Naive thymus-derived CD8-positive, alpha-beta T cell (primary cell): ENCODE measurements at places on chromosomes 6 and 20. TPM values are rescaled to one million over a fixed set of nuclear protein-coding genes. Genes with fewer than 3 reads are reported as not detected.

DNA sequence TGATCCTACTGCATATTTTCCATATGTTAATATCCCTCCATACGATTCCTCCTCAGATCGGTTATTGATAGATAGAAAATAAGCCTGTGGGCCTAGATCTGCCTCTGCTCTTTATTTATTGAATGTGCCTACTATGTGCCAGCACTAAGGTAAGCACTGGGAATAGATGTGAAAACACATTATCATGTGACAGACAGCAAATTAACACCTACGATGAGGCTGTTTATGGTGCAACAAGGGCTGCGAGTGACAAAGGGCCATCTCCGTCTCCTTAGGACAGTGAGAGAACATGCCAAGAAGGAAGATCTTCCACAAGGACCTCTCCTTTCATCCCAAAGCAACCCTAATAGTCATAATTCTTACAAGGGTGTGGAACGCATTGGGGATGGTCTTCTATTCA is 90.5 kb downstream of the MYB start:
- peaks cover 2% of the 10 kb centered on the region for H3K27me3 ChIP-seq
- H3K4me3 ChIP-seq = no peak overlapping the region
- DNase-seq = no peak
- H3K36me3 ChIP-seq = peaks cover 3% of the 10 kb centered on the region

- peaks cover 5% of the 10 kb centered on the region for H3K4me1 ChIP-seq
- no peak for DNase-seq
- H3K27me3 ChIP-seq = no peaks in the 10 kb centered on the region
Measured at GRCh38 chr6:106279179-106279578, 46.4 kb downstream of the ATG5 start.

DNA sequence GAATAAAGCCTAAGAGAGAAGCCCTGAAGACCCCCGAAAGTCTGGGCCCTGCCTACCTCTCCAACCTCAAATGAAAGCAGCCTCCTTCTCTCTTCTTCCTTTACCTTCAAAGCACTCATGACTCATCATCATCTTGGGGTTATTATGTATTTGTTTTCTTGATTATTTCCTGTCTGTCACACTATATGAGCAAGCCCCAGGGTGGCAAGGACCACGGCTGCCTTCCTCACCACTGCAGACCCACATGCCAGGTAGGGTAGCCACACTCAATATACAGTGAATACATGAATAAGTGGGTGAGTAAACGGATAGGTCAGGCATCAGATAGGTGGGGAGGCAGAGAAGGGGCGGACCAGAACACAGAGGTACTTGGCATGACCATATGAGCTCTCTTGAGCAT is 8.8 kb downstream of the WFDC3 start:
- peak overlapping the region; percentile 32 for H3K27ac ChIP-seq
- H3K27me3 ChIP-seq = no peaks in the 10 kb centered on the region
- peaks cover 2% of the 10 kb centered on the region for H3K4me1 ChIP-seq
- no peaks in the 10 kb centered on the region for H3K36me3 ChIP-seq

DNA sequence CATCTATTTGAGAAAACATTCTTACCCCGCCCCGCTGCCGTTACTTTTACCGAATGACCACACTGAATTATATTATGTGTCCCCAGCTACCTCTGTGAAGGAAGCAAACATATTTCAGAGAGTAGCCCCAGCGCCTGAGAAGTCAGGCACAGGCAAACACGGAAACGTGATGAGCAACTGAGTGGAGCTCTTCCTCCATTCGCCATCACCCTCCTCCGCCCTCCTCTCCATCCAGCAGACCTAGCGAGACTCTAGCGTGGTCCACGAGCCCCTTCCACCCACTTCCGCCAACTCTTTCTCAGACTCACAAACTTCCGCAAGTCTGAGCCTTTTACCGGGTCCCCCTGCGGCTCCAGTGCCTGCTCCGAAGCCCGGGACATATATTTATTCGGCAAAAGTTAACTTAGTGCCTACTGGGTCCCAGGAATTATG is 582 bp downstream of the SNRPB start:
- peaks cover 38% of the 10 kb centered on the region for H3K4me1 ChIP-seq
- H3K27me3 ChIP-seq = no peaks in the 10 kb centered on the region
- H3K27ac ChIP-seq = peak overlapping the region; percentile 99
- DNase-seq = peak; percentile 63
- peaks cover 6% of the 10 kb centered on the region for H3K36me3 ChIP-seq

DNA sequence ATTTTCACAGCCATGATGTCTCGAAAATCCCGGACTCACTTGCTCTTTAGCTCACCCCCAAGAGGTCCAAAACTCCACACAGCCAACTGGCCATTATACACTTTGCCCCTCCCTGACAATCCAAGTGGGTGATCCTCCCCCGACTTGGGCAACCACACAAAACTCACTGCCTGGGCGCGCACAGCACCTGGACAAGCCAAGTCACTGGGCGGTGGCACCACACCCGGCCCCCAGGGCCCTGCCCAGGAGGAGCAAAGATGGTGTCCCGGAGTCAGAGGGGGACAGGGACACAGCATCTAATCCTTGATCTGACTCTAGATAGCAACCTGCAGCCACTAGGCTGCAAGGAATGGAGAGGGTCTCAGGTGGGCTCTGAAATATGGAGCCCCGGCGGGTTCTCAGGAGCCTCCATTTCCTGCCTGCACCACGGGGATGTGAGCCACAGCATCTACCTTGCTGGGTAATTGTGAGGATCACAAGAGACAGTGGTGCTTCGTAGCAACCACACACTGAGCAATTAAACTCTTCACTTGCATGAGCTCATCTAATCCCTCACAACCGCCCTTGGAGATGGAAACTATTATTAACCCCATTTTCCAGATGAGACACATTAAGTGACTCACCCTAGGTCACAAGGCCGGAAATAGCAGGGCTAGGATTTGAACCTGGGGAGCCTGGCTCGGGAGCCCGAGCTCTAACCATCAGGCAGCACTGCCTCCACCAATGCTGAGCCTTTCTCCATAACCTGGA is 66.6 kb downstream of the BMP7 start:
- no peak overlapping the region for H3K27ac ChIP-seq
- H3K27me3 ChIP-seq = peaks cover 19% of the 10 kb centered on the region
- no peak for DNase-seq
- no peaks in the 10 kb centered on the region for H3K36me3 ChIP-seq

DNA sequence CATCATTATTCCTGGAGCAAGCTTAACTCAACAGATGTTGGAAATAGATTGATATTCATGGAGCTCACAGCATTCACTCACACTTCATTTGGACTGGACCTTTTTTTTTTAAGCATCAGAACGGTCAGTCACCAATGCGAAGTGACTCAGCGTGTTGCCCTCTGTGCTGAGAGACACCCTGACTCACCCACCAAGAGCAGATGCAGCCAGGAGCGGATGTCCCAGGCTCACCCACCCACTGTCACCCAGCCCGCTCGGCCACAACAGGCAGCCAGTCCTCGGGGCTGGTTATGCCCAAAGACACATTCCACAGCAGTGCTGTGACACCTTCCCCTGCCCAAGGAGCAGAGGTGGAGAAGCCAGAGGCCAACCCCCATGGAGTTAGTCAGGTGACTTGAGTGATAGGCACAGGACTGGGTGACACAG is 15.7 kb downstream of the RNASET2 start:
- H3K27ac ChIP-seq = no peak overlapping the region
- H3K27me3 ChIP-seq = no peaks in the 10 kb centered on the region

DNA sequence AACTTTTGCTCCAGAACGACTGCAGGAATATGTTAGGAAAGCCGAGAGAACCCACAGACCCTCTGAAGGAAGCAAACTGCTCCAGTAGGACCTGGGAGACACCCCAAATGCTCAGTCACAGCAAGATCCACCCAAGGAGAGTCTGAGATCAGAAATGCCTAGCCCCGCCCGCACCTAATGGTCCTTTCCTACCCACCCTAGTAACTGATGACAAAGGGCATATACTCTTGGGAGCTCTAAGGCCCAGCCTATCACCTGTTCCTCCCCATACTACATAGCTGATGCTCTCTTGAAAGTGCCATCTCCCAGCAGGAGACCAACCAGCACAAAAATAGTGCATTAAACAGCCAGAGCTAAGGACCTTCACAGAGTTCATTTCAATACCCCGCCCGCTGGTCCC is 67.6 kb downstream of the CD2AP start:
- peak overlapping the region; percentile 15 for H3K27ac ChIP-seq
- H3K4me3 ChIP-seq = no peak overlapping the region
- peaks cover 18% of the 10 kb centered on the region for H3K36me3 ChIP-seq

GRCh38 chr6:25035512-25036435 is 100.0 kb upstream of the RIPOR2 start:
- H3K4me1 ChIP-seq = peaks cover 62% of the 10 kb centered on the region
- H3K4me3 ChIP-seq = peak overlapping the region; percentile 87
- DNase-seq = no peak
- peak overlapping the region; percentile 86 for H3K27ac ChIP-seq

- no peaks in the 10 kb centered on the region for H3K27me3 ChIP-seq
- no peak for DNase-seq
- H3K36me3 ChIP-seq = peaks cover 21% of the 10 kb centered on the region
- H3K27ac ChIP-seq = peak overlapping the region; percentile 10
Measured at GRCh38 chr6:36908747-36909146, 23.0 kb downstream of the C6orf89 start.

DNA sequence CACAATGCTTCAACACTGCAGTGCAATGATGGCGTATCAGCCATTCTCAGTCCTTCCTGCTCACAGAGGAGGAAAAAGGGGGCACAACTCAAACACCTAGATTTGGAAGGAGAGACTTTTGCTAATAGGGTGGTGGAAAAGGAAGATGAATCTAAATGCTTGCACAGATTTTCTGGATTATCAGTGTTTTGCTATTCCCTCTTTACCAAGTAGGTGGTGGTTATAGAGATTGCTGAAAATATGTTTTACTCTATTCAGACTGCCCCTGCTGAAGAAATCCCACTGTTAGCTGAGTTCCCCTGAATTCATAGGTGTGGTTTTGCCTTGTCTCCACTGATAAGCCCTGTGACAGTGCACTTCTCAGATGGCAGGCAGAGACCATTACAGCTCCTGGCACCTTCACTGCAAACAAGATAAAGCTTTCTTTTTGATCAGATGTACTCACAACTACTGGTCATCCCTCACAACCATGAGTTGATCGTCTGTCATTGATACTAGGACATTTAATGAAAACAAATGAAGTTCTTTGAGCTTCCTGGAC is 311.4 kb downstream of the KIF16B start:
- H3K27me3 ChIP-seq = peaks cover 11% of the 10 kb centered on the region
- no peak overlapping the region for H3K4me3 ChIP-seq
- no peak overlapping the region for H3K27ac ChIP-seq
- no peak for DNase-seq
- peaks cover 14% of the 10 kb centered on the region for H3K36me3 ChIP-seq
- peaks cover 2% of the 10 kb centered on the region for H3K4me1 ChIP-seq

DNA sequence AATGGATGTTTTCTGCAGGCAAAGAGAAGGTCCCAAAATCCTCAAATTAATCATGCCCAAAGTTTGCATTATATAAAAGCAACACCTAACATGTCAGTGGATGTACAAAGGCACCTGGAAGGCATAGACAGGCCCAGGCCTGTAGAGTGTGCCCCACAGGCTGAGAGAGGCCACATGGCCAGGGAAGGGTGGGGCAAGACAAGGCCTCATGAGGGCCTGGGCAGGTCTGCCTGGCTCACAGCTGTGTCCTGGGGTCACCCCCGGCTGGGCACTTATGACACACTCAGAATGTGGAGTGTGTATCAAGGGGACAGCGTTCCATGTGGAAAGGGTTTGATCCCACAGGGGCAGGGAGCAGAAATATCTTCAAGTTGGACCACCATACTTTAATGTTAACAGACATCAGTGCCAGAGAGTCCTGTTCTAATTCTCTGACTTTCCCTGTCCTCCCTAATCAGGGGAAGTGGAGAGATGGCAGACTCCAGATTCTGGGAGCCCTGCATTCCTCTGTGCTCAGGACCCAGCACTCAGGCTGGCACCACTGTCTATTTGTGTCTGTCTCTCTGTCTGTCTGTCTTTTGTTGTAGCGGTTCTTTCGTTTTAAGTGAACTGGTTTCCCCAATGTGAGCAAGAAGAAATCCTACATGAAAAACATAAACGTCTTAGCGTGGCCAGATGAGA is 178.3 kb upstream of the FOXA2 start:
- no peaks in the 10 kb centered on the region for H3K36me3 ChIP-seq
- no peak overlapping the region for H3K27ac ChIP-seq

- no peak for DNase-seq
- no peak overlapping the region for H3K27ac ChIP-seq
- peaks cover 51% of the 10 kb centered on the region for H3K36me3 ChIP-seq
- H3K4me3 ChIP-seq = no peak overlapping the region
- H3K4me1 ChIP-seq = no peaks in the 10 kb centered on the region
Measured at GRCh38 chr20:3378138-3378537, 29.3 kb downstream of the DNAAF9 start.

- no peaks in the 10 kb centered on the region for H3K4me1 ChIP-seq
- no peak for DNase-seq
- no peak overlapping the region for H3K4me3 ChIP-seq
Measured at GRCh38 chr20:39813190-39813829, 851.2 kb downstream of the DHX35 start.

GRCh38 chr6:33571637-33572316 is 8.3 kb downstream of the BAK1 start:
- H3K27ac ChIP-seq = peak overlapping the region; percentile 100
- H3K27me3 ChIP-seq = no peaks in the 10 kb centered on the region
- peak overlapping the region; percentile 96 for H3K4me3 ChIP-seq
- no peak for DNase-seq
- peaks cover 38% of the 10 kb centered on the region for H3K4me1 ChIP-seq
- peaks cover 39% of the 10 kb centered on the region for H3K36me3 ChIP-seq

- no peak for DNase-seq
- H3K36me3 ChIP-seq = no peaks in the 10 kb centered on the region
- H3K27ac ChIP-seq = no peak overlapping the region
- peaks cover 11% of the 10 kb centered on the region for H3K4me1 ChIP-seq
Measured at GRCh38 chr6:7261852-7262461, 51.0 kb downstream of the SSR1 start.

DNA sequence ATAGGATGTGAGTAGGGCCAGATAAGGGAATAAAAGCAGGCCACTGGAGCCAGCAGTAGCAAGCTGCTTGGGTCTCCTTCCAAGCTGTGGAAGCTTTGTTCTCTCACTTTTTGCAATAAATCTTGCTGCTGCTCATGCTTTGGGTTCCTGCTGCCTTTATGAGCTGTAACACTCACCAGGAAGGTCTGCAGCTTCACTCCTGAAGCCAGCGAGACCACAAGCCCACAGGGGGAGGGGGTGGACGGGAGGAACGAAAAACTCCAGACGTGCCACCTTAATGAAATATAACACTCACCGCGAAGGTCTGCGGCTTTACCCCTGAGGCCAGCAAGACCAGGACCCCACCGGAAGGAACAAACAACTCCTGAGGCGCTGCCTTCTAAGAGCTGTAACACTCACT is 1324.4 kb upstream of the EYS start:
- H3K4me1 ChIP-seq = no peaks in the 10 kb centered on the region
- no peaks in the 10 kb centered on the region for H3K27me3 ChIP-seq
- no peak overlapping the region for H3K4me3 ChIP-seq
- no peaks in the 10 kb centered on the region for H3K36me3 ChIP-seq
- no peak overlapping the region for H3K27ac ChIP-seq
- no peak for DNase-seq

GRCh38 chr20:41632896-41633295 is 14.7 kb upstream of the CHD6 start:
- H3K36me3 ChIP-seq = no peaks in the 10 kb centered on the region
- no peak overlapping the region for H3K27ac ChIP-seq
- H3K27me3 ChIP-seq = peaks cover 7% of the 10 kb centered on the region
- no peak for DNase-seq
- H3K4me1 ChIP-seq = no peaks in the 10 kb centered on the region

RIN2 gene
- total RNA-seq = 0.27 TPM

OPRL1 gene
- 1.1 TPM for total RNA-seq

TGM2 gene
- not detected for total RNA-seq

TRIM31 gene
- not detected for total RNA-seq

CALHM4 gene
- total RNA-seq = not detected

KCNB1 gene
- total RNA-seq = not detected

PGC gene
- total RNA-seq = not detected

CAPN11 gene
- total RNA-seq = not detected

SRXN1 gene
- total RNA-seq = 2.4 TPM
